ENCODE measurements at places on chromosomes 3 and 15.

GRCh38 chr15:64010719-64011118 lies 35.6 kb downstream of the DAPK2 start:
- peak; percentile 79 for DNase-seq

GRCh38 chr3:38297947-38298711 lies 16.0 kb downstream of the SLC22A14 start:
- DNase-seq = peak; percentile 20

- DNase-seq = no peak
These were observed 9.7 kb downstream of the SCAMP2 start for GRCh38 chr15:74863239-74864056.

DNA sequence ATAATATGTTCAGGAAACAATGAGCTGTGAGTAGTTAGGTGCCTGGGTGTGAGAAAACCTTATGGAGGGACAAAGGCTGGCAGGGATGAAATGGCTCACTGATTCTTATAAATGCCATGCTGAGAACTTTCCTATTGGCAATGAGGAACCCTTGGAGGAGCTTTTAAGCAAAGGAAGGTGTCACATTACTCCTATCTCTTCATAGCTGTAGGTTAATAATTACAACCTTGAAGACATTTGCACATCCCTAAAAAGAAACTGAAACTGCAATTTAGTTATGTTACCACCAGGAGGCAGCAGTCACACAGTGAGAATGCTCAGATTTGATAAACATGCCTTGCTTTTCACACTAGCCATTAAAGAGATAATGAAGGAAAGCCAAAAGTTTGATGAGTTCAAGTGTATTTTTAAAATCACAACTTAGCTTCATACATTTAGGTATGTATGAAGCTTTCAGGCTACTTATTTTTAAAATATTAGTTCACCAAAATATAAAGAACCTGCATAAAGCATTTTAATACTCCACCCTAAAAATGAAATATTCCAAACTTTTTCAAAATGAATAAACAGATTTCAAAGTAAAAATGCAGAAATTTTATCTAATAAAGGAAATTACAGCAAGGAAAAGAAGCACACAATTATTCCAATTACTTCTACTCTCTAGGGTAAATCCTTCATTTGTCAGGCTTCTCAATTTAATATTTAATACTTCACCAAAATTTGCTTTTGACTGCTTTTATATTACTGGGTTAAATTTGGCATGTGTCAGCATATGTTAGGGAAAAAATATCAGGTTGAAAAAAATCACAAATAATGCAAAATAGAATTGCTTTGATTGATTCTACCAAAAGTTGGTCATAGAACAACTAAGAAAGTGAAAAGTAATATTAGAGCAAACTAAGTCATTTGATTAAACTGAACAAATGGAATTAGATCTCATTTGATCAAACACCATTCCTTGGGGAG lies 136.9 kb upstream of the SLC2A2 start:
- peak; percentile 60 for DNase-seq

DNA sequence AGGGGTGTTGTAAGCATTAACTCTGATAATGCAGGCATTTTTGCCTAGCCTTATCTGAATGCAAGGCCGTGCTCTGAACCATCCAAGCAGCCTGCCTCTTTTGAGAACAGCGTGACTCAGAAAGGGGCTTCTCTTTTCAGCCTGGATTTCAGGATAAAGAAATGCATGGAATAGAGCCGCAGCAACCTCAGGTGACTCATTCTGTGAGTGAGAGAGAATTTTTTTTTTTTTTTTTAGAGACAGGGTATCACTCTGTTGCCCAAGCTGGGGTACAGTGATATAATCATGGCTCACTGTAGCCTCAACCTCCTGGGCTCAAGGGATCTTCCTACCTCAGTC lies 20.6 kb upstream of the PDE8A start:
- no peak for DNase-seq

- no peak for DNase-seq
These were observed 521.9 kb upstream of the PROK2 start for GRCh38 chr3:72306800-72307341.

DNA sequence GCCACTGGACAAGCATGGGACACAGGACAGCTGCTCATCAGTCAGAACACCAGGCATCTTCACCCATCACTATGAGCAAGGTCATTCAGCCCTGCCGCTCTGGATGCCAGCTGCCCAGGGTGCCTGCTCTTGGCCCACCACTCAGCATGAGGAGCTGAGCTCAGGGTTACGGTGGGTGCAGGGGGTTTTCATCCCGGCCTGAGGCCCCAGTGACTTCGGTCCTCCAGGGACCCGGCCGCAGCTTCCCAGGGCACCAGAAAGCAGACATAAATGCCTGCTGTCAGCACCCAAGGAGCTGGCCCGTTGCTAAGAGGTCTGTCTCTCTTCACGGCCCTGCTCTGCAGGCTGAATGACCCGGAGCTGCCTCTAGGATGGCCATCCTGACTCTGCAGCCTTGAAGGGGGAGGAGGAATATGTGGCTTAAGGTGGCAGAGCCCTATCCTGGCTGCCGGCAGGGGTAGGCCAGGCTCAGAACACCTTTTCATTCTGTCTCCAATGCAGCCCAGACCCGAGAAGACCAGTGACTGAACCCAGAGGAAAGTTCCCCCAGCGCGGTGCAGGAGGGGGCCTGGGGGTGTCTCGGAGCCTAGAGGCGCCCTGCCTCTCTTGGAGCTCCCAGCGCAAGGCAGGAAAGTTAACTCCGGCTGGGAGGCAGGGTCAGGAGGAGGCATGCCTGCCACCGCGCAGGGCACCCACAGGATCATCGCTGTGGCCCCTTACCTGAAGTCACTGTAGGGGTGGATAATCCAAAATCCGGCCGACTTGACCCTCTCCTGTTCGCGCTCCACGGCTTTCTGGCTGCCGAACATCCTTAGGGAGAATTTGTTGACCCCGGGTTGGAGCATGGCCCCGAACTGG lies 1.8 kb downstream of the HCN4 start:
- no peak for DNase-seq

Measured in GM10248 (cell line).